Dorsolateral prefrontal cortex (tissue), 122 donors: ENCODE measurements at places on chromosomes 6 and 20.

DNA sequence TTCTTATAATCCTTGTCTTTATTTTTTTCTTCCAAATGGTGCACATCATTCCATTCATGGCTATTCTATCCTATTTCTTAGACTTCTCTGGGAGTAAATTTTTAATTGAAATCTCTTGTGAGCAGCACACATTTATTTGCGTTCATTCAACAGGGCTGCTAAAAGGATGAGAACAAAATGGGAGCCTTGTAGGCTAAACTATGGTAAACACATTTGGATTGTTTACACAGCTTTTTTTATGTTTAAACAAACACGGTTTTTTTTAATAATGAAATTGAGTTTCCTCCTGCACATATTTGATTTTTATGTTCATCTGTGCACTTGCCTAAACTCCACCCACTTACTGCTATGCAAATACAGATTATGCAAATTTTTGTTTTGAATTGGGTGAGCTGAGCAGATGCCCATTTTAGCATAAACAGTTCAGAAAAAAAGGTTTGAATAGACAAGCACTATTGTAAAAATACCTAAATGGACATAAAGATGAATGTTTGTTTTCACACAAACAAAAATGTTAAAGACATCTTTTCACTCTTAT, 92.0 kb downstream of the OLIG3 start:
- no peak for DNase-seq

GRCh38 chr6:161374971-161375873, 101.4 kb upstream of the AGPAT4 start:
- peak; percentile 48 for DNase-seq

DNA sequence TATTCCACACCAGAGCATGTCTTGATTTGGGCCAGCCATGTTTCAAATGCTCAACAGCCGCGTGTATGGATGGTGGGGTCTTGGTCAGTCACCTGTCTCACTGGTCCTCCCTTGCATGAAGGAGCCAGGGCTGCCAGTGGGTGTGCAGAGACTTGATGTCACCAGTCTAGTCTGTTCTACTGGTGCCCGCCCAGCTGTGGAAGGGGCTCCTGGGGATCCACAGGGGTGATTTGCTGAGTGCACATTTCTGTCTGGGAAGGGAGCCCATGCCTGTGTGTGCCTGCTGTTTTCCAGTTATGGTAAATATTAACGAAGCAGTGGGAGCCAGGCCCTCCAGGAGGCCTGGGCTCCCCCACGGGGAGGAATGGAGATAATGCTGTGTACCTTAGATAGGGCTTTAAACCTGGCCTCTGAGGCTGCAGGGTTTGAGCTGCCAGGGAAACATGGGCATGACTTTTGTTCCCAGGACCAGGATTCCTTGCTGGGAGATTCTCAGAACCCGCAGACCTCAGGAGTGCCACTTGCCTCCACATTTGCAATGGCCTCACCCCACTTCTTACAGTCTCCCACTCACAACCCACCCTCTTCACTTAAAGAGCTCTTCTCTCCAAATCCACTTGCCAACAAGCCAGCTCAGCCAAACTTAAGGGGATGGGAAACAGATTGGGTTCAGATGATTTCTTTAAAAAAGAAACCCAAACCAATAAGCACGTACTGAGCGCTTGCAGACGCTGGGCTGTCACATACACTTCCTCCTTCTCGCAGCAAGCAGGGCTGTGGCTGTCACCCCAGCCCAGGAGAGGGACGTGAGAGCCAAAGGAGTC, 54.1 kb downstream of the VEGFA start:
- DNase-seq: no peak

GRCh38 chr6:75747152-75747992, 1.7 kb upstream of the MYO6 start:
- no peak for DNase-seq

DNA sequence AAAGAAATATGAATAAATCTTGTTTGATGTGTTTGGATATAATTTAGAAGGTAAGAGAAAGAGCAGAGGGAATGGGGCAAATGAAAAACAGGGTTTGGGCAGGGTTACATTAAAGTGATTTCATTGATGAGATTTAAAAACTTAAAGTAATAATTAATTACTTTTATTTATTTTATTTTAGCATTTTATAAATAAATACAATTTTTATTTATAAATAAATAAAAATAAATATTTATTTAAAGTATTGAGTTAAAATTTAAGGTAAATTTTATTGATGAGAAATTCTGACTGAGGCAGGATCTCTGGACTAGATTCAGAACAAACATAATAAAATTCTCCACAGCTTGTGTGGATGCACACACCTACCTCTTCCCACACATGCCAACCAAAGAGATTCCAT, 584.1 kb upstream of the BTBD3 start:
- DNase-seq: no peak

DNA sequence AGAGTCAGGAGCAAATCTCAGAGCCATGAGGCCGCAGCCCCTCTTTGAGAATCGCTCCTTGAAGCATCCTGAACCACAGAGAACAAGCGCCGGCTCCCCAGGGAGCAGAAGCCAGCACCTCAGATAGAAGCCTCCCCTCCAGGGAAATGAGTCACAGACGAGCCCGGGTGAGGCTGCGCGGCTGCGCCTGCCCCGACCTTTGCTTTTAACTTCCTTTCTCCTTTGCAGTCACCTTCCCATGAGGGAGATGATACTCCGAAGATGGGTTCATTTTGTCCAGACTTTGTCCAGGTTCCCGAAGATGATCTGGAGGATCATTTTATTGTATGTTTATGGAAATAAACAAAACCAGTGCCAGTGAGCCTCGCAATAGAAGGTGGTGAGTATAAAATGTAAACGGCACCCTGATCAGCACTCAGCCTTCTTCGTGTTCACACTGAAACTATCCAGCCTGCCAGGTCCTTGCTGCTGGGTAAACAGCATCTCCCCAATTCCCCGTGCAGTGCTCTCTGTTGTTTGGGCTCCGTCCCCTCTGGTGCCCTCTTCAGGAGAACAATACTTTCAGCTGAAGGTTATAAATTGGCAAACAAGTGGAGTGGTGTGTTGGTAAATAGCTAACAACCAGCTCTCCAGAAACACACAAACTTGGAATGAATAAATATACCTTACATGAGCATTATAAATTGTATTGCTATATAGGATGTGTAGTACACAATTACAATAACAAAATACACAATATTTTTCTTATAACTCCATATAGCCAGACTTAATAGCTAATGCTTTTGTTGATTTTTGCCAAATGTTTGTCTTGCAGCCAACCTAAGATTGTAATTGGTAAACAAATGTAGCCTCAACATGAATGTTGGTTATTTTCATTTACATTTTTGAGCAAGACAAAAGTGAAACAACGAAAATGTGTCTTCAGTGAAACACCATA, 41.4 kb upstream of the TMEM181 start:
- peak; percentile 55 for DNase-seq

- no peak for DNase-seq
Measured at GRCh38 chr6:160253714-160254113, 4.9 kb downstream of the SLC22A2 start.

DNA sequence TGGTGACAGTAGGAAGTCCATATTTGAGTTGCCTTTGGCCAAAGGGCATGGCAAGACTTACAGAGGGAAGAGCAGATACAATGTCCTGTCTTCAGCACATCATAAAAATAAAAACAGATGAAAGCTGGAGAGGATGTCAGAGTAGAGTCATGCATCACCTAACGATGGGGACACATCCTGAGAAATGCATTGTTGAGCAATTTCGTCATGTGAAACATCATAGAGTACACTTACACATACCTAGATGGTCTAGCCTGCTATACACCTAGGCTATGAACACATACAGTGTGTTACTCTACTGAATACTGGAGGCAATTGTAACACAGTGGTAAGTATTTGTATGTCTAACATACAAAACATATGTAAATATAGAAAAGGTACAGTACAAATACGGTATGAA, 75.6 kb downstream of the VEGFA start:
- DNase-seq: no peak

- DNase-seq: no peak
Measured at GRCh38 chr6:16418151-16418550, 179.8 kb downstream of the GMPR start.

DNA sequence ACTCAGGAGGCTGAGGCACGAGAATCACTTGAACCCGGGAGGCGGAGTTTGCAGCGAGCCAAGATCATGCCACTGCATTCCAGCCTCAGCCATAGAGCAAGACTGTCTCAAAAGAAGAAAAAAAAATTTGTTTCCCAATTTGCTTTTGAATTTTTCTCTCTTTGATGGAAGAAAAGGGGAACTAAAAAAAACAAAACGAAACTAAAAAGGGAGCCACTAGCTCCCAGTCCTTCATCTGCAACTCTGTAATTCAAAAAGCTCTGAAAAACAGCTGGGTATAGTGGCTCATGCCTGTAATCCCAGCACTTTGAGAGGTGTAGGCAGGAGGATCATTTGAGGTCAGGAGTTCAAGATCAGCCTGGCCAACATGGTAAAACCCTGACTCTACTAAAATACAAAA, 9.5 kb downstream of the OVOL2 start:
- DNase-seq: no peak

DNA sequence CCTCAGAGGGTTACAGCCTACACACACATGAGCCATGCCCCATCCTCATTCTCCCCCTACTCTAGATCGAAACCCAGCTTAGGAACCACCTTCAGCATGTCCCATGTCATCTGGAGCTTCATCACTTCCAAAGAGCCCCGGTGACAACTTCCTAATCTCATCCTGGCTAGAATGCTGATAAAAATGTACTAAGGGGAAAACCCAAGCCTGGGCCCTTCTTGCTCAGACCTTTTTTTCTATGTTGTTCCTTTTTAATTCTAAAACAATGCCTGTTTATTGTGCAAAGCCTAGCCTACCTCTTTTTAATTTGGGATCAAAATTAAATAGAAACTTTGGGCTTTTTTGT, 44.1 kb upstream of the NT5E start:
- DNase-seq: no peak

DNA sequence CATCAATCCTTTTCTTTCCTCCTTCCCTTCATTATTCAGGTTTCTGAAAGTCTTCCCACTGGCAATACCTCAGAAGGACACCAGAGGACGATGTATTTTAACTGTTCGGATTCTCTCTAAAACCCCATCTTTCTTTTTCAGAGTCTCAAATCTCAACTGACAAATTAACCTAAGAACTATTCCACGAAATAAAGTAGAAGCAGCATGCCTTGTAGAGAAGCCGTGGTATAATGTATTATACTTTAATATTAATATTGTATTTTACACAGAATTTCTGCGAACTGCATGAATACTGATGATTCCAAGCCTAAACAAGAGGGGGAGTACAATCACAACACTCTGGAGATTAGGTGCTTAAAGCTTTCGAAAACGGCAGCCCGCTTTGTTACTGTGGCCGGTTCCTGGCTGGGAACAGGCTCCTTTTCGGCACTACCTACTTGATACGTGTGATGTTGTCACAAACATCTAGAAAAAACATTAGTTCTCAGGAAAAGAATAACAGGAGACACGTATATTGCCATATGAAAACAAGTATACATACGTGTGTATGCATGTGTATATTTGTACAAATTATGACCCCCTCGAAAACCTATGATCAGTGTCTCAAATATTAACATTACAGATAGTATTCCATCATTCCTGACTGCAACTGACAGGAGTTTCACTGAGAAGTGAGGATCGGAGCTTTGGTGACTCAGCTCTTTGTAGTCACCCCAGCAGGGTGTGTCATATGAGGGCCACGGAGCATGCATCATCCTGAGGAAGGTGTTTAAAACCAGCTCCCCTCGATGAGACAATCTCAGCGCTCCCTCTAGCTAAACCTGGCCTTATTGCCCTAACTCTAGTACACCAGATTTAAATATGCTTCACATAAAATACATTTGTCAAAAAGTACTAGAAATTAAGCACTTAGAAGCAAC, 319.7 kb upstream of the TCF21 start:
- DNase-seq: peak; percentile 31

GRCh38 chr20:32986331-32986966, 17.8 kb downstream of the SUN5 start:
- DNase-seq: no peak

DNA sequence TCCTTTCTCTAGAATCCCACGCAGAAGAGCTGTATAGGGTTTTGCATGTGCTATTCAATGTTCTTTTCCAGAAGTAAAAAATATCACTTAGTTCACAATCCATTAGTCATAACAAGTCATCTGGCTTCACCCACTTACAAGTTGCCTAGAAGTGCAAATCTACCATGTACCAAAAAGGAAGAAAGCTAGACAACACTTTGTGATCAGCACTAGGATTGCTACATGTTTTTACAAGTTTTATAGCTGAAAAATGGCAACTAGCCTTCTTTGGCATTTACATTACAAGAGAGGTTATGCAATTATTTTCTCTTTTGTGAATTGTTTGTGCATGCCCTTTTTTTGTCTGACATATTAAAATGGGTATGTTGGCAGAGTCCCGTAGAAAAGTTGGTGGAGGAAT, 85.6 kb upstream of the PTPRK start:
- no peak for DNase-seq

GRCh38 chr6:119256978-119257462, 92.5 kb downstream of the MAN1A1 start:
- no peak for DNase-seq

GRCh38 chr6:4008324-4009047, 70.5 kb downstream of the FAM217A start:
- DNase-seq: no peak

DNA sequence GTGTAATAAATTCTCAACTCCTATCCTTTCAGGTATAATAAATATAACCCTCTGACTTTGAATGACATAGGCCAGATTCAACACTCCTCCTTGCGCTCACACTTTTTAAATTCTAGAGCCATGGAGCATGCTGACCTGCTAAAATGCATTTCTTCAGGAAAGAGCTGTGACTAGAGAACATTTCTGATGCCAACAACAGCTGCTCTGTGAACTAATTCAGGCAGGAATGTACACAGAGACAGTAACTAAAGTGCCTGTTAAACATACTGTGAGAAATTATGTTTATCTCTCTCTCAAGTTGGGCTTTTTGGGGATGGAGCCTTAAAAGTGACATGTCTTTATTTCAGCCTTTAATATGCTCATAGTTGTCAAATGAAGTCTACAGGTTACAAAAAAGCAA, 8.3 kb downstream of the NHSL1 start:
- DNase-seq: no peak

GRCh38 chr20:21503345-21503744, 10.5 kb downstream of the NKX2-2 start:
- DNase-seq: no peak

DNA sequence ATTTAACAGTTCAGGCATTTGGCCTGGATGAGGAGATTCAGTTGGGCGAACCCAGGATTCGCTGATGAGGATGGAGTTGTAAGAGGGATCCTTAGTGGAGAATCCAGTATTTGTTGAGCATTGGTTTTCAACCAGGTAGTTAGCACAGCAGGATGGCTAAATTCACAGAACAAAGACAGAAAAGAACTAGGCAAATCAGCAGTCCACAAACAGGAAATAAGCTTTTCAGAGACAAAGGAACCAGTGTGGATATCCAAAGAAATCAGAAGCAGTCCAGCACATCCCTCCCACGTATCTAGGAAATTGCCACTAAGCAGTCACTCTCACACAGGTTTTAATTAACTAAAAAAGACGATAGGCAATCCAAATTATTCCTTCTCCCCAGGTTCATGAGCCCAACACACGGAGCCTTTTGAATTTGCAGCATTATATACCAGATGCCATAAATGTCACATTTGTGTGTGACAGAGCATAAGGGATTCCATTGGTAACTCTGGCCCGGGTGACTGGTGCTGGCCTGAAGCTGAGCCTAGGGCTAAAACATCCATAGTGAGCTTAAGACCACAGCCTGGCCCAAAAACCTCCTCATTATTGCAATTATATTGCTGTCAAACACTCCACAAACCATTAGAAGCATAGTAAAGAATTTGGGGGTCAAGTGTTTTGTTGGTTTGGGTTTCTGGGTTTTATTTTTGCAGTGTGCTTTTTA, 131.5 kb downstream of the SOBP start:
- no peak for DNase-seq

GRCh38 chr20:63484651-63485403, 12.4 kb upstream of the KCNQ2 start:
- no peak for DNase-seq

- no peak for DNase-seq
Measured at GRCh38 chr6:27471365-27472115, 1.4 kb downstream of the ZNF184 start.
